ENCODE measurements at places on chromosomes 1 and 21.

DNA sequence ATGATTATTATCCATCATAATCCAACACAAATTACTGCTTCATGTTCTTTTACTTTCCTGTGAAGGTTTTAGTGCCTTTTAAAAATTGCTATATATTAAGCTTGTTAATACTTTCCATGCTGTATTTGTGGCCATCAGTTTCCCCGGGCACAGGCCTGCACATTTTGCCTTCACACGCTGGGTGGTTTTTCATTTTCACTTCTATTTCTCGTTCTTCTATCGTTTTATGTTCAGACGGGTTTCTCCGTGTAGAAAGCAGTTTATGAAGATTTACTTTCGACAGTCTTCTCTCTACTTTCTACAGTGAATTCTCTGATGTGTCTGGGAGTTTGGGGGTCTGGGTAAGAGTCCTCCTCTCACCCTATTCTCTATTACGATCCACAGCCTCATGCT is 9.5 kb downstream of the RUNX3 start:
- no peak for DNase-seq

DNA sequence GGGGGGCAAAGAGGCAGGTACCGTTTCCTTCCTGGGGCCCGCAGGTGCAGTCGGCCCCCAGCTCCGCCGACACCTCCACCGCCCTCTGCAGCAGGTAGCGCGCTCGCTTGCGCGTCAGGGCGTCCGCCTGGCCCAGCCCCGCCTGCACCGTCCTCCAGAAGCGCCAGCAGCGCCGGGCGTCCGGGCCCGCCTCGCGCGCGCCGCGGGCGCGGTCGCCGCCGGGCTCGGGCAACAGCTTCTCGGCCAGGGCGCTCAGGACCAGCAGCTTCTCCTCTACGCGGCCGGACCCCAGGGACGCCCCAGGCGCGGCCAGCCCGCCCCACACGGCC is 863 bp downstream of the TARBP1 start:
- peak; percentile 22 for DNase-seq

DNA sequence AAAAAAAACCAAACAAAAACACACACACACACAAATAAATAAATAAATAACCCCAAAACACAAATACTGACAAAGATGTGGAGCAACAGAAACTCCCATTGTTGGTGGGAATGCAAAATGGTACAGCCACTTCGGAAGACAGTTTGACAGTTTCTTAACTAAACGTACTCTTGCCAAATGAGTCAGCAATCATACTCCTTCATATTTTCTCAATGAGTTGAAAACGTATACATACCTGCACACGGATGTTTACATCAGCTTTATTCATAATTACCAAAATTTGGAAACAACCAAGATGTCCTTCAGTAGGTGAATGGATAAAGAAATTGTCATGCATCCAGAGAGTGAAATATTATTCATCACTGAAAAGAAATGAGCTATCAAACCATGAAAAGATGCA is 23.5 kb downstream of the ASAP3 start:
- DNase-seq, result no peak

DNA sequence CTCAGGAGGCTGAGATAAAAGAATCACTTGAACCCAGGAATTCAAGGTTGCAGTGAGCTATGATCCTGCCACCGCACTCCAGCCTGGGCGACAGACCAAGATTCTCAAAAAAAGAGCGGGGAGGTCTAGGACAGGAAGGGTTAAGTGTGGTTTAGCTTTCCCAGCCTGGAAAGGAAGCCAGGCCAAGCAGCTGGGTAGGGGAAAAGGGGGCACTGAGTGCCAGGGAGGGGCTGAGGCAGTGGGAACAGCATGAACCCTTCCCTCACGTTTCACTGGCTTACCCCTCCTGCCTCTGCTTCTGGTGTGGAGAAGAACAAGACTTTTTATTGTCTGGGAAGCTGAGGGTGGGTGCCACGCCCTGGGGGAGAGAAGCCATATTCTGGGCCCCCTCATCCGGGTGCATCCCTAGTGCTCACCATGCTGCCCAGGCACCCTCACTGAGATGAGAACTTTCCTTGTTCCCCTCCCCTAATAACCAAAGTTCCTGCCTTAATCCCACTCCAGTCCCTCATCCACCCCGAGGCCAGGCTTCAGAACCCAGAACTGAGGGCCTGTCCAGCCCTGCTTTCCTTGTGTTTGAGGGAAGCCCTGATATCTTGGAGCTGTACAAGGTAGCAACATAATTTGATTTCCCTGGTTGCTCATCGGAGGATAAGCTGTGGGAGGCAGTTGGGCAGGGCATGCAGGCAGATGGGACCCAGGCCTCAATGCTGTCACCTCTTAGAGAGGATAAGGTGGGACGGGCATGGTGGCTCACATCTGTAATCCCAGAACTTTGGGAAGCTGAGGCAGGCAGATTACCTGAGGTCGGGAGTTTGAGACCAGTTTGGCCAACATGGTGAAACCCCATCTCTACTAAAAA is 2.0 kb upstream of the LMNA start:
- DNase-seq, result no peak

DNA sequence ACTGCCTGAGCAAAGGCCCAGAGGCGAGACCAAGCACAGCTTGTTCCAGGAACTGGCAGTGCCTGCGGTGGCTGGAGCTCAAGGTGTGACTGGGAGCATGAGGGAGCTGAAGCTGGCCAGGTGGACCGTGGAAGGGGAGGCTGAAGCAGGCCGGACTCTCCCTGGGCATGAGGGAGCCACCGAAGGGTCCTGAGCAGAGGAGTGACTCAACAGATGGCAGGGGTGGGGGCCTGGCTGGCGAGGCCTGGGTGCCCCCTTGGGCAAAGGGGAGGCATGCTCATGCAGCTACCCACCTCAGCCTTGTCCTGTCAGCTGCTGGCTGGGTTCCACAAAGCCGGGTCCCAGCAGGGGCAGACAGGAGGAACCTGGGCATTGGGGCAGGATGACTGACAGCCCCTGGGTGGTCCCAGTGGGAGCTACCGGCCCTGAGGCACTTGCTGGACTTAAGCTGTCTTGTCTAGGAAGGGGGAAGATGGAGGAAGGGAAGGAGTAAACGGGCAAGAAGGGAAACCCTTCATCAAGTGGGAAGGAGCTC is 118.9 kb downstream of the LACTBL1 start:
- no peak for DNase-seq

DNA sequence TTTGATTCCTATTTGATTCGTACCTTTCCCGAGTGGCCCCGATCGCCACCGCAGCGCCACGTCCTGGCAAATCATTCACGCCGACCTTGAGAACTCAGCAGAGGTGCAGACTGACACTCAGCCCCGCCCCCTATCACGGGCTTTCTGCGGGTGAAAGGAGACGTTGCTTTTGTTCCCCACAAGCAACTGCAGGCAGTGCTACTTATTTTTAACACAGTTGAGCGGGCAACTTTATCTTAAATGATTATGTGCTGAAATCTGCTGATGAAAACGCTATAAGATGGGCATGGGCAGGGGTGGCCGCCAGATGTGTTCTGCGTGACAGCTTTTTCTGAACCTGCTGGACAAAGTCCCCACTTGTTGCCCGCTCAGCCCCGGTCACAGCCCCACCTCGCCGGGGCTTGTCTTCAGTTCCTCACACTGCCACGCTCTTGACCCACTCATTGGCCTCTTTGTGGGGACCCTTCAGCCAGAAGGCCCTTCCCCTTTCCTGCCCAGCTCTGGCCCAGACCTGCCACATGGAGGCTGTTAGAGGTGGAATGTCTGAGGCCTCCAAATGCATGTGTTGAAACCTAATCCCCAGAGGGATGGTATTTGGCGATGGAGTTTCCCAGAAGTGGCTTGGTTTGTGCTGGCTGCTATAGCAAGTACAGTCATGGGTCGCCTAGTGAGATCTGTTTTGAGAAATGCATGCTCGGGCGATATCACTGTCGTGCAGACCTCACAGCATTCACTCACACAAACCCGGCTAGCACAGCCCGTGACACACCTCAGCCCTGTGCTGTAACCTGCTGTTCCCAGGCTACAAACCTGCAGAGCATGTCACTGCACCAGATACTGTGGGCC is 15.7 kb upstream of the PDXK start:
- DNase-seq, result no peak

DNA sequence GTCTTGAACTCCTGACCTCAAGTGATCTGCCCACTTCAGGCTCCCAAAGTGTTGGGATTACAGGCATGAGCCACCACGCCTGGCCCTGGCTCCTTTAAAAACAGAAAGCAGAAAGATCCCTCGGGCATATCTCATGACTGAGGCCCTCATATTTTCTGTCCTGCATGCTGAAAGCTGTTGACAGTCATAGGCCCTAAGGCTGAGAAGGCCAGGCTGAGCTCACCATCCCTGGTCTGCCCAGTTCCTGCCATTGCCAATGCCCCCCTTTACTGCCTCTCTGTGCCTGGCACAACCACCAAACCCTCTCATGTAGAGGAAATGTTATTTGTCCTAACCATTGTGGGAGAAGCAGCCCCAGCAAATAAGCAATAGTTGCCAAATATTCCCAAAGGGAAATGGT is 12.7 kb downstream of the CD34 start:
- no peak for DNase-seq

GRCh38 chr1:30327370-30328099 is 395.9 kb downstream of the MATN1 start:
- DNase-seq, result no peak

- DNase-seq, result no peak
These were observed 92.2 kb upstream of the QSOX1 start for GRCh38 chr1:180062452-180062971.

All from stimulated activated CD8-positive, alpha-beta memory T cell treated with anti-CD3 and anti-CD28 coated beads, Interleukin-4, amount 100 ng/mL, for 1 hour (primary cell).